ENCODE measurements at places on chromosomes 2 and 18. TPM values are rescaled to one million over a fixed set of nuclear protein-coding genes. Genes with fewer than 3 reads are reported as not detected.

Gene NT5C1B
- not detected for total RNA-seq

Gene GDF7
- 0.15 TPM for total RNA-seq

Gene DLX2
- 0.63 TPM for total RNA-seq

Gene AMER3
- not detected for total RNA-seq

Gene RBKS
- total RNA-seq: 8.0 TPM

Gene EIF2B4
- total RNA-seq: 53.9 TPM

Gene TMEM37
- total RNA-seq: 1.8 TPM

Gene ALK
- total RNA-seq: not detected

Gene DSG4
- total RNA-seq: not detected

Gene OTOS
- not detected for total RNA-seq

Gene KCNJ13
- not detected for total RNA-seq
